GOT3 (cell line): ENCODE measurements at places on chromosomes 7 and 10.

- no peak for DNase-seq
Measured at GRCh38 chr7:125467996-125468854, 538.6 kb upstream of the POT1 start.

GRCh38 chr7:150904011-150904909 is 51.9 kb downstream of the AOC1 start:
- no peak for DNase-seq

- DNase-seq = no peak
Measured at GRCh38 chr10:84193846-84194423, 402 bp upstream of the CDHR1 start.

- DNase-seq = no peak
Measured at GRCh38 chr10:86137561-86137960, 229.0 kb downstream of the GRID1 start.

DNA sequence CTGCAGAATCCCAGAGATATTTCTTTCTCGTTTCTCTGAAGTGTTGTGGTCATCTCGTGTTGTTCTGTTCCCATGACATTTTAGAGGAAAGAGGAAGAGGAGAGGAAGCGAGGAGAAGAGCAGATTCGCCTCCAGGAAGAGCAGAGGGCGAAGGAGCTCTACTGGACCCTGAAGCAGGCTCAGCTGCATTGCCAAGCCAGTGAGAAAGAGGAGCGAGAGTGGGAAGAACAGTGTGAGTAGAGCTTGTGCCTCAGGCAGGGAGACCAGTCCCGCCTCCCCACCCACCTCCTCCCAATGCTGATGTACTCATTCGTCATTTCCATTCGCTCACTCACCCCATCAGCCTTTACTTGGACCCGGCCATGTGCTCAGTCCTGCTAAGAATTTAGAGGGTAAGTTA is 50.8 kb downstream of the SH2D4B start:
- DNase-seq = no peak

DNA sequence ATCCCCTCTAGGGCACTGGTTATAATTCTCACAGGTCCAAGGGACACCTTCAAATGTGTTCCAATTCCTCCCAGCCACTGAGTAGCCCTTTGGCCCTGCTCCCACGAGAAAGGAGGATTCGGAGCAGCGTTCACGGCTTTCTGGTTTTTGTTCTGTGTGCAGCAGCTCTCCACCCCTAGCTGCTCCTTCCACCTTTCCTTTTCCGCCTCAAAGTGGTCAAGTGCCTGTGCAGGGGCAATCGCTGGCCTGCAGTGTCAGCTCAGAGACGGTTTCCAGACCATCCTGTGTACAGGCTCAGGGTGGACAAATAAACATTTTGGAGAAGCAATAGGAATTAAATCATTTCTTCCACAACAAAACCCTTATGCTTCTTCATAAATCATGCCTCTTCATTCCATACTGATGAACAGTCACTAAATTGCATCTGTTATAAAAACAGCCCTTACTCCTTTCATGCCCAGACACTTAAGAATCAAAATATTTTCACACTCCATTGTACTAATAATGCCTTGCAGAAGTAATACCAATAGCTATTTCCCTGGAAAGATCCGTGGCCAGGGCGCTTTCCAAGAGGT is 1.1 kb downstream of the KIAA1549 start:
- DNase-seq = no peak

GRCh38 chr10:86693721-86694369 is 25.5 kb downstream of the LDB3 start:
- no peak for DNase-seq
